Stimulated activated CD8-positive, alpha-beta memory T cell treated with anti-CD3 and anti-CD28 coated beads, Interleukin-4, amount 100 ng/mL, for 4 hours (primary cell): ENCODE measurements at places on chromosomes 16 and 17.

DNA sequence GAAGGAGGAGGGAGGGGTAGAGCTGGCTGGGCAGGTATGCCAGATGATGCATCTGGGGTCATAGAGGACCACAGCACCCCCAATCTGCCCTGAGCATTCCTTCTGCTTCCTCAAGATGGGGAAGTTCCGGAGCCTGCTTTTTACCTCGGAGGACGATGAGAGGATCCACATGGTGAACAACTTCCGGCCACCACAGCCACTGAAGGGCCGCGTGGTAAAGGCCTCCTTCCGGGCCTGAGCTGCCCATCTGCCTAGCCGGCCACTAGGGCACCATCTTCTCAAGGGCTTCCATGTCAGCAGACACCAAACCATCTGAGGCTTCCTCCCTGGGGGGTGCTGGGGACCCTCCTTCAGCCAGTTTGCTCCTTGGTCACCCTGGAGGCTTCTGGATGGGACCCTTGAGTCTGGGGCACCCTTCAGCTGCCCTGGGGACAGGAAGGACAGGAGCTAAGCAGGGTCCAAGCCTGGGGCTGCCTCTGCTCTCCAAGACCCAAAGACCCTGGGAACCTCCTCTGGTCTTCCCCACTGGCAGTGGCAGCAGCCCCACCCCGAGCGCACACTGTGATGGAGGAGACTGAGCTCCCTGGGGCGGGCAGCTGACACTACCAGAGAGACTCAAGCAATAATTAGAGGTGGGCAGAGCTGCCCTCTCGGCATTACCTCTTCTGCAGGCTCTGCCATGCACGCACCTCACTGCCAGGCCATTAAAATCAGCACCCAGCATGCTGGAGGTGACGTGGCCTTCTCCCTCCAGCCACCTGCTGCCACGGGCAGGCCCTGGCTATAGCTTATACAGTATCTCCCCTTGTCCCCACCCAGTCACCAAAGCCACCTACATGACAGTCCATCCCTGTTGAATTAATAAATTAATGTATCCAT, 9.3 kb downstream of the CA7 start:
- DNase-seq, result no peak

DNA sequence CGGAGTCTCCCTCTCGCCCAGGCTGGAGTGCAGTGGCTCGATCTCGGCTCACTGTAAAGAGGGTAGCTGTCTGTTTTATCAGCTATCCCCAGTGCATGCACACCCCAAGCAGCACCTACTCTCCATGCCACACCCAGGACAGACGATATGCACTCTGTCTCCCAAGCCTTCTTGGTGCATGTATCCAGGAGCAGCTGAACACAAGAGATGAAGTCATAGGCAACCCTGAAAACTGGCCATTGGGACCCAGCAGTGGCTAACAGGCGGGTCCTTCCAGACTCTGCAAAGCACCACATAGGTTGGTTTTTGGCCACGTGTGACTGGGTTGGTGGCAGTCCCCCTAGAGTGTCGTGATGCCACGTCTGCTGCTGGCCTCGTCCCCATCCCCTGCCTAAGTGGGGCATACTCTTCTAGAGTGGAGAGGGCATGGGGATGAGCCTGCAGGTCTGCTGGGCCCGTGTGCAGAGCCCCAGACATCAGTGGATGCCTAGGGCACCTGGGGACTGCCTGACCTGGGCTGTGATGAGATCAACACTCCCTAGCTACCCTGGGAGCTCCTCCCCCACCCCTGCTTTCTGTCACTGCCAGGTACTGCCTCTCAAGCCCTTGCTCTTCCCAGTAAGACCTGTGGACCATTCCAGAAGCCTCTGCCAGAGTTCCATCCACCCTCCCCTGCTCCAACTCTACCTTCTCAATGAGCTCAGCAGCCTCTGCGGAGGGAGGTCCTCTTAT, 9.3 kb downstream of the PDE6G start:
- no peak for DNase-seq

DNA sequence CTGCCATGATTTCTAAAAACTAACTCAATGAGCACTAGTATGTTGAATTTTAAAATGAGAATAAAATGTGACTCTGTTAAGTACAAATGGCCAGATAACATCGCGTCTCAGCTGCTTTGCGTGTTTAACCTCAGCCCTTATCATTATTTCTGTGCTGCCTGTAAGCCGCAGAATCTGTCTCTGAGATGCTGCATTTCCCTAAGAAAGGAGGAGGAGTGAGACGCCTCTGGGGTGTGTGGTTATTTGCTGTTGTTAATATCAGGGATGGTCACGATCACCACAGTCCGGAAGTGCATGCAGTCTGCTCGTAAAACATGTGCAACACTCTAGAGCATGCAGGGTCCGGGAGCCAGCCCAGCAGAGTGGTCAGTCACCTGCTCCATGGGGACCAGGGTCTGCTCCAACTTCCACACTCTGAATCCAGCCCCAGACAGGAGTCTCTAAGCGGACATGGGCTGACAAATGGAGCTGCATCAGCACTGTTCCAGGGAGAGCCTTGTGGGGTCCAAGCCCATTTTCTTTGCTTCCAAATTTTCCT, 342.5 kb downstream of the MAF start:
- no peak for DNase-seq

- no peak for DNase-seq
Observed at GRCh38 chr16:75420987-75421819, 12.1 kb downstream of the CFDP1 start.

DNA sequence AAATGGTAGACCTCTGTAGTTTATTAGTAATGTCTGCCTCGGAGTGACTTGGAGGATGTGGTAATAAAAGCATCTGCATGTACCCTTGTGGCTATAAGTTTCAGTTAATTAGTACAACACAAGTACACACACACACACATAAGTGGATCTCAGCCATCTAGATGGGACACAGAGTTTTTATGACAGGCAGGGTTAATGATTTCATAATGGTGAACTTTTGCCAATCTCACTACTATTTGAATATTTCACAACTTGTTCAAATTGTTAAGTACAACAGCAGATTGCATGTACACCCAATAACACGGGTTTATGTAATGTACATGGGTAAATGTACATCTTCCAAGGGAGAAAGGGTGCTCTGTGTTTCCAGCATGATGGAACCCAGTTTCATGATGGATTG, 511.3 kb upstream of the HSBP1 start:
- DNase-seq, result no peak

GRCh38 chr17:32142857-32143526, 690 bp downstream of the RHOT1 start:
- no peak for DNase-seq

DNA sequence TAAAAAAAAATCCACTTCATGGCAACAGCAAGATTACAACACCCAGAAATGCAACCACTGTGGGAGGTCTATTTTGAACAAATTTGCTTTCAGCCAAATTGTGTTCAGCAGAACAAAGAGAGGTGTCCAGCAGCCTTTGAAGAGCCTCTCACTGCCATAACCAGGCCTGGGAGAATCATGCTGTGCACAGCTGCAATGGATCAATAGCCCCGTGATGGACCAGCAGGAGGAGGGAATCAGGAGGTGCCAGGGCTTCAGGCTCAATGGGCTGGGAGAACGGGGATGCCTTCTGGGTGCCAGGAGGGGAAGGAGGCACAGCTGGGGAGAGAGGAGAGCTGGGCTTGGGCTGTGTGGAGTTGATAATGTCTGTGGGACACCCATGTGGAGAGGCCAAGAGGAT, 366.2 kb upstream of the EEF2KMT start:
- no peak for DNase-seq

GRCh38 chr17:73423159-73423715, 111.4 kb upstream of the CDC42EP4 start:
- DNase-seq, result no peak

DNA sequence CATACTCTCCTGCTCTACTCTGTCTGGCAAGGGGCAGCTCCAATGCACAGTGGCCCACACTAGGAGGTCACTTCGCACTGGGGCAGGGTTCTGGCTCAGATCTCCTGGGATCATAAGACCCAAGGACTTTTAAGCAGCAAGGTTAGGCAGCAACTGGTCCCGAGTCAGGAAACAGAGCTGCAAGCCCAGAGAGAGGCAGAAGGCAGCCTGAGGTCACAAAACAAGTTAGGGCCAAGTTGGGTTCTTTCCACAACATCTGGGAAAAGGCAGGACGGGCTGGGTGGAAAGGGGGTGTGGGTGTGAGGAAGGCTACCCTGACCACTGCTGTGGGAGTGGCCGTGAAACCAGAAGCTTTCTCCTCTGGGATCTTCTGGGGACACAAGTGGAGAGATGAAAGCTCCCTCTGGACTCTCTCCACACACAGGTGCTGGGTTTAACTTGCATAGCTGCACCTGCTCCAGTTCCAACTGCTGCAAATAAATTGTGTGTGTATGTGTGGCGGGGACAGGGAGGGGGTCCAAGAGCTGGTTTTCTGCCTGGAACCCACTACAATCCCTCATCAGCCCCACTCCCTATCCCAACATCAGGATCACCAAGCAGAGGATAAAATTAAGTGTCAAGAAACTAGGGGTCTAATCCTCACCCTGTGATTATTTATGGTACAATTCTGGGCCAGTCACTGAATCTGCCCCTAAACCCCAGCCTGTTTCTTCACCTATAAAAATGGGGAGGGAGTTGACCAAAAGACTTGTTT, 8.0 kb upstream of the TSPOAP1 start:
- DNase-seq, result no peak

DNA sequence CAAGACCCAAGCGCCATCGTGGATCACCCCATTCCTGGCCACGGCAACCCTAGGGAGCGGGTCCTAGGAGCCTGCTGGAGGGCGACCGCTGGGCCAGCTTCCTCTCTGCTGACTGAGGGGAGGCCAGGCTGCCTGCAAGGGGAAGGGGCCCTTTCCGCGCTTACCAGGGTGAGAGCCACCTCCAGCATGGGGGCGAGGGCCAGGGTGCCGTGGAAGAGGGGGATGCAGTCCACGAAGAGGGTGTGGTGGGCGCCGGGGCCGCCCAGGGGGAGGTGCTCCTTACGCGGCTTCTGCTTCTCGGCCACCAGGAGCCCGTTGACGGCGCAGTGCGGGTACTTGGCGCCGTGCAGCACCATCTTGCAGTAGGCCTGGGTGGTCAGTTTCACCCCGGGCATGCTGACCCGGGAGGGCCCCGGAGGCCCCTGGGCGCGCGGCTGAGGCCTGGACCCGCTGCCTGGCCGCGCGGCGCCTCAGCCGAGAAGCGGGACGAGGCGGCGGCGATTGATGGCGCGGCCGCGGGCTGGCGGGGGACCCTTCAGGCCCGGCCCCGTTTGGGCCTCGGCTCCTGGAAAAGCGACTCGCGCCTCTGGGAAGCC, 345 bp downstream of the EMC8 start:
- no peak for DNase-seq

GRCh38 chr17:76877437-76877836, 9.2 kb downstream of the MGAT5B start:
- DNase-seq, result no peak

DNA sequence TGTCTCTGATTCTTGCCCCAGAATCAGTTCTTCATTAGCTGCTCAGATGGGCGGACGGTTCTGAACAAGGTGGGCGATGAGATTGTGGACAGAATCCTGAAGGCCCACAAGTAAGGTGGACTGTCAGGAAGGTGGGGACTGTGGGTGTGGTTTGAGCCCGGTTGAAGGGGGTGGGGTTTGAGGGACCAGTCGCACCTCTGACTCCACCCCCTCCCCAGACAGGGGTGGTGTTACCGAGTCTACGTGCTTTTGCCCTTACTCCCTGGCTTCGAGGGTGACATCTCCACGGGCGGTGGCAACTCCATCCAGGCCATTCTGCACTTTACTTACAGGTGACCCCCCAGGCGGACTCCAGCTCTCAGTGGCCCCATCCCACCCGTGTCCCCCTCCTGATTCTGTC, 11.3 kb downstream of the PLD2 start:
- no peak for DNase-seq

GRCh38 chr17:52389632-52390031, 231.1 kb upstream of the CA10 start:
- no peak for DNase-seq

GRCh38 chr17:81711814-81712467, at the start of gene SLC25A10:
Gene SLC25A10, plus strand, starts transcription at chr17:81712284. Its CDS starts 143 bp downstream, at chr17:81712427.
- peak; percentile 47 for DNase-seq

- no peak for DNase-seq
Observed at GRCh38 chr17:53662608-53663007, 160.1 kb upstream of the KIF2B start.

DNA sequence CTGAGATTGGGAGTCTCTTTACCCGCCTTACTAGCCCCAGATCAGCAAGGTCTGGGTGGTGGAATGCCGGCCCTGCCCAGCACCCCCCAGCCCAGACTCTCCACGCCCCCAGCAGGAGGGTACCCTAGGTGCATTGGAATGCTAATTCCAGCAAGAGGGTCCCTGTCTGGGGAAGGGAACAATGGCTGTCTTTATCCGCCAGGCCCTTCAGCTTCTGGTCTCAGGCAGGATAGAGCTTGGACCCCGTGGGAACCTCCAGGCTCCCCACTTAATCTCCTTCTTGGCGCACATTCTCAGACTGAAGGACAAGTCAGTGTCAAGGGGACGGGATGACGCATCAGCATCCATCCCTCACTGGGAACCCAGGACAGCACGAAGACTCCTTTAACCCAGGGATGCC, 85.1 kb downstream of the LITAF start:
- DNase-seq, result no peak

DNA sequence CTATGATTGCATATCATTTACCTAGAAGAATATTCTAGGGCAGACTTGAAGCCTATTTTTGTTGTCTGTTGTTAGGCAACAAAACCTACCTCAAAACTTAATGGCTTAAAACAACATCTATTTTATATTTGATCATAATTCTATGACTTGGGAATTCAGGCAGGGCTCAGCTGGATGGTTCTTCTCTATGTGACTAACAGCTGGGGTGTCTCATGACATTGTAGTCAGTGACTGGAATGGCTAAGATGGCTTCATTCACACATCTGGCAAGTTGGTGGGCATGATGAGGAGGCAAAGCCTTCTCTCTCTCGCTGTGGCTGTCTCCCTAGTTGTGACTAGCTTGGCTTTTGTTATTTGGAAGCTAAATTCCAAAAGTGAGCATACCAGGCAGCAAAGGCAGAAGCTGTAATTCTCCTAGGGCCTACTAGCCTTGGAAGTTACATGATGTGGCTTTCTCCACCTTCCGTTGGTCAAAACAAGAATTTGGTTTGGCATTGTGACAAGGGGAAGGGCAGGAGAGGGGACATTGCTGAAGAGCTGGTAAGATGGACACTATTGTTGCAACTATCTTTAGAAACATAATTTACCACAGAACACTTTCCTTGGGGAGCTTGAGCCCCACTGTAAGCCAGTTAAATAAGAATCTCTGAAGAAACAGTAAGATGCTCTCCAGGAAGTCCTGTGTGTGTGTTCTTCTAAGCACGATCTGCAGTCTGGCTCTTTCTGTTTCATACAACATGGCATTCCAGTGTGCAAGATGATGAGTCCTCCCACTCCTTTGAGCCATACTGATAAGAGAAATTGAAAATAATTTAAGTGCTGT, 39.4 kb downstream of the ZNRF1 start:
- DNase-seq, result no peak

GRCh38 chr17:347309-347899, 5.2 kb downstream of the RPH3AL start:
- DNase-seq, result no peak

- DNase-seq, result no peak
Observed at GRCh38 chr16:69754143-69754468, 620 bp downstream of the NOB1 start.

DNA sequence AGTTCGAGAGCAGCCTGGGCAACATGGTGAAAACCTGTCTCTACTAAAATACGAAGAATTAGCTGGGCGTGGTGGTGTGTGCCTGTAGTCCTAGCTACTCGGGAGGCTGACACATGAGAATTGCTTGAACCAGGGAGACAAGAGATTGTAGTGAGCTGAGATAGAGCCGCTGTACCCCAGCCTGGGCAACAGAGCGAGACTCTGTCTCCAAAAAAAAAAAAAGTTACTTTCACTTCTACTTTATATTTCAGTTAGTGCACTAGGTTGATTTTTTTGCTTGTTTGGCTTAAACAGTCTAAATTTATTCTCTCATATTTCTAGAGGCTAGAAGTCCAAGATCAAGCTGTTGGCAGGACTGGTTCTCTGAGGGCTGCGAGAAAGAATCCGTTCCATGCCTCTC, 13.4 kb downstream of the CCDC102A start:
- no peak for DNase-seq
